Right kidney (tissue), 9 donors: ENCODE measurements at places on chromosomes 6 and 20.

GRCh38 chr20:63228806-63229205, 6.9 kb upstream of the BIRC7 start:
- no peak for DNase-seq

DNA sequence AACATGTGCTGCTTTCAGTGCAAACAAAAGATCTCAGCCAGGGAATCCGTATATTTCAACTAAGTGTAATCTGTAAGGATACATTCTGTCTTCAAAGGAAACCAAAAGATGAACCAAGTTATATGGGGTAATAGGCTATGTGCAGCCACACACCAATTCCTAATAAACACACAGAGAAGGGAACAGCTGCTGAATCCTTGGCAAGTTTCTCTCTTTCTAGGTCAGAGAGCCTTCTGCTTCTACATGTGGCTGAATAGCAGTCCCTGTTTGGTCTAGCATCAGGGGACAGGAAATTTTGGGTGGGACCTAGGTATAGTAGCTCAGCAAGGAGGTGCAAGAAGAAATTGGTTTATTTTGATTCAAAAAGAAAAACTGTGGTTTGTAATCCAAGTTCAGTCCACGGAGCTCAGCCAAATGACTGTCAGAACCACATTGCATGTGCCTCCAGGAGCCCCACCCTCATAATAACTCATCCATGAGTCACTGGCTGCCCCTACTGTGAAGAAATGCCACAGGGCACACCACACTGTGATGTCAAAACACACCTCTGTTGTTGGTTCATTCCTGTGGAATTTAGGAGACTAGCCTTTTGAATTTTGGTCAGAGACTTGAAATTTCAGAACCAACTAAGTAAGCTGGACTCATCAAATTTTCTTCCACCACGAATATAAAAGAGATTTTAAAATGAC, 21.1 kb downstream of the SPTLC3 start:
- DNase-seq, result no peak

DNA sequence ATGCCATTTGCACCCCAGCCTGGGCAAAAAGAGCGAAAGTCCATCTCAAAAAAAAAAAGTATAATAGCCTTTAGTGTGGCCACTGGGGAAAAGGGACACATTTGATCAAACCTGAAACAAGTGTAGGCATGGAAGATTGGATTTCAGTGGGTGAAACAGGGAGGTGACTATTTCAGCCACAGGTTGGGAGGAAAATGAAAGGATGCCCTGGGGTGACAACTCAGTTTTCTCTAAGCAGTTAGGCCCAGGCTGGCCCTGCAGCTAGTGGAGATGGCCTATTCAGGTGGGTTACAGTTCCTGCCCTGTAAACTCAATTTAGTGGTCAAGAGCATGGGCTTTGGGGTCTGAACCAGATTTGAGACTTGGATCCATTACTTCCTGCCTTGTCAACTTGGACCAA, 36.4 kb downstream of the SPATA2 start:
- no peak for DNase-seq

GRCh38 chr20:41509316-41510200, 108.6 kb downstream of the CHD6 start:
- DNase-seq, result no peak

GRCh38 chr6:158835616-158836221, 16.6 kb upstream of the EZR start:
- DNase-seq, result no peak

GRCh38 chr6:25655723-25656122, 3.7 kb downstream of the SCGN start:
- DNase-seq, result no peak

- no peak for DNase-seq
These were observed 39.4 kb downstream of the TFAP2A start for GRCh38 chr6:10375391-10375969.

DNA sequence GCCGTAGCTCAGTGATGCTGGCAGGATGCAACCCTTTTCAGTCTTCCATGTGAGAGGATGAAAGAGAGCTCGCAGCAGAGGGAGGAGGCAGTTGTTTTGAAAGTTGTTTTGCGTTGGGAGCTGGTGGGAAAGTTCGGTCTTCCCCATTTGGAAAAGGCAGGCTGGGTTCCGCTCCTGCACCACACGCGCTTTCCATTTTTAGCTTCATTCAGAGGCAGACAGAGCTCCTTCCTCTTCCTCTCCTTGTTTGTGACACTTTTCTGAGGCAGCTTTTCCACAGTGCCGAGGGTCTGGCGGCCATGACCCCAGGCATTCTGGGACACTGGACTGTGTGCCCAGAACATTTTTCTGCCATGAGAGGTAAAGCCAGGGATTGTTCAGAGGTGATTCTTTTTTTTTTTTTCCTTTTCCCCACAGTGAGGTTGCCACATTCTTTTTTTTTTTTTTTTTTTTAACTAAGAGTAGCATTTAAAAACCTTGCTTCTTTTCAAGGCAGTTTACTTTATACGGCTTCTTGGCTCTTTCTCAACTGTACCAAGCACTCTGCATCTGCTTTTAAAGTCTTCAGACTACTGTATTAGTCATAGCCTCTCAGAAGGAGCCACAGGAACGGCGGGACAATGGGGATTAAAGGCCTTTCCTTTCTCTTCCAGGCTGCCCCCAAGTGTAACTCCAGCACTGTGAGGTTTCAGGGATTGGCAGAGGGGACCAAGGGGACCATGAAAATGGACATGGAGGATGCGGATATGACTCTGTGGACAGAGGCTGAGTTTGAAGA, 1.6 kb downstream of the PRDM1 start:
- no peak for DNase-seq

- peak; percentile 84 for DNase-seq
These were observed 806 bp downstream of the LEMD2 start for GRCh38 chr6:33787954-33788693.

DNA sequence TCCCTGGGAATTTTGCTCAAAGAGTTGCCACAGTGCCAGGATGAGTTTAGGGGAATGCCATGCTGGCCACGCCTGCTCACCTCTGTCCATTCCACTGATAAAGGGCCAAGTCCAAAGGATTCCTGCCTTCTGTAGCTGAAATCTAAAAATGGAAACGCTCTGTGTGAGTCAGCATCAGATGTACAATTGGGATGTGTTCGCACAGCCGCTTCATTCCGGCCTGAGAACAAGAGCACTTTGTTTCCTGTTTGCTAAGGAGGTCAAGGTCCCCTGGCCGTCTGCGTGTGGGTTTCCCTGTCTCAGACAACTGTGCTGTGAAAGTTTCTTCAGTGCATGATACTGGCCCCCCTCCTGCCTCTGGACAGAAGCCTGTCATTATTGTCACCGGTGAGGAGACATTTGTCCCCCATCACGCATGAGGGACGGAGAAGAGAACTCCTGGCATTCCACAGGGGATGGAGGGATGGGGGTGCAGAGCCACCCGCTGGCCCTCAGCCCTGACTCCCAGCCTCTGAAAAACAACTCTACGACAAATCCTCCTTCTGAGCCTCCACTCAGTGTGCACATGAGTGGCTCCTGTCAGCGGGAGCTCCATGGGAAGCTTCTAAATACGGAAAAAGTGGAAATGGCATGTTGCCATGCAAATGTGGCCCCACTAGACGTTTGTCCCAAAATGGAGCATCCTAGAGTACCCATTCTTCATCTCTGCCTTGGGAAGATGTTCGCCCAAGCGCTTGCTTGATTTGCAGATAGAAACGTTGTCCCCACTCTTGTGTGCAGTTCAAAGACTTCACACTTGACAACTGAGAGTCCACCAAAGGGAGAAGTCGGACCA, 143.5 kb upstream of the AFDN start:
- no peak for DNase-seq

GRCh38 chr6:11143394-11144371, 32.2 kb upstream of the ERVFRD-1 start:
- no peak for DNase-seq

DNA sequence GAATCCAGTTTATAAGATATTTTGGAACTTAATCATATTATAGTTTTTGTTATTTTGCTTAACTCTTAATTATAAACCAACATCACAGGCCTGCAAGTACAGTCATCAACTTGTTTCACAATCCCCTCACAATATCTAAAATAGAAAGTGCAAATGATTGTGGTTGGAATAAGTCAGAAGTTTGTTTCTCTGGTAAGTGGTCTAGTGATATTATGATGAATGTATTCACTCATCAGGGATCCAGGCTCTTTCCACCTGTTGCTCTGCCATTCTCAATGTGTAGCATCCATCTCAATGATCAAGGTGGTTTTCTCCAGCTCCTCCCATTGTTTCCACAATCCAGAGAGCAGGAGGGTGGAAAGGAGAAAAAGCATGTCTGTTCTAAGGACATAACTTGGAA, 54.2 kb downstream of the OPN5 start:
- DNase-seq, result no peak

GRCh38 chr6:24967211-24967610, 31.5 kb upstream of the RIPOR2 start:
- no peak for DNase-seq

GRCh38 chr6:16006681-16007080, 122.2 kb upstream of the MYLIP start:
- DNase-seq, result no peak

GRCh38 chr20:2840967-2841531, 504 bp downstream of the VPS16 start:
- peak; percentile 72 for DNase-seq

DNA sequence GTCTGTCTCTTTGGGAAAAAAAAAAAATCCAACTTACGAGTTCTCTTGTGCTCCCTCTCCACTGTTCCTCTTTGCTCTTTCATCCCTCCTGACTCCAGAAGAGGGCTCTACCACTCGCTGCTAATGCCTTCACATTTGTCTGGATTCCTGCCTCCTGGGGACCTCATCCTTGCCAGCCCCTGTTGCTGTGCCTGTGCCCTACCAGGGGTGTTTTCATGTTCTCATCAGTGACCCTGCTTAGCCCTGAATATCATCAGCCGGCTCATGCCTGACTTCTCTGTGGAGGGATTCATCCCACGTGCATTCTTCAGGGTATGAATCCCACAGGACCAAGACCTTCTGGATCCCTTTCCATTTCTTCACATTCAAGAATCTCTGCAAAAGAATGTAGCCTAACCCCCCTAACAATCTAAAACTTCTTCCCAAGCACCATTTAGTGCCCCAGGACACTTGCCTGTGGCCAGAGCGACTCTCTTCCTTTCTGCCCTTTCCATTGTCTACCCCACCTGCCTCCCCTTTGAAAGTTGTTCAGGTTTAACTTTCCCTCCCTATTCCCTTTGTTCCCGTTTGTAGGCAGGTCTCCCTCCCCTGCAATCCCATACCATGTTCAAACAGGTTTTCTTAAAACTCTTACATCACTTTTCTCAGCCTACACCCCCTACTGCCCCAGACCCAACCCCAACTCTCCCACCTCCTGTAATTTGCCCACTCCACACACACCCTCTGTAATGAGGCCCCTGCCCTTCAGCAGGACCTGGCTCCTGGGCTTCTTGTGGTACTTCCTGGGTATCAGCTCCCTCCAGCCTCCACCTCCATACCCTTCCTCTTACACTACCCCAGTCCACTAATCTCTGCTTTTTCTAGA, 50.2 kb downstream of the RREB1 start:
- DNase-seq, result no peak

DNA sequence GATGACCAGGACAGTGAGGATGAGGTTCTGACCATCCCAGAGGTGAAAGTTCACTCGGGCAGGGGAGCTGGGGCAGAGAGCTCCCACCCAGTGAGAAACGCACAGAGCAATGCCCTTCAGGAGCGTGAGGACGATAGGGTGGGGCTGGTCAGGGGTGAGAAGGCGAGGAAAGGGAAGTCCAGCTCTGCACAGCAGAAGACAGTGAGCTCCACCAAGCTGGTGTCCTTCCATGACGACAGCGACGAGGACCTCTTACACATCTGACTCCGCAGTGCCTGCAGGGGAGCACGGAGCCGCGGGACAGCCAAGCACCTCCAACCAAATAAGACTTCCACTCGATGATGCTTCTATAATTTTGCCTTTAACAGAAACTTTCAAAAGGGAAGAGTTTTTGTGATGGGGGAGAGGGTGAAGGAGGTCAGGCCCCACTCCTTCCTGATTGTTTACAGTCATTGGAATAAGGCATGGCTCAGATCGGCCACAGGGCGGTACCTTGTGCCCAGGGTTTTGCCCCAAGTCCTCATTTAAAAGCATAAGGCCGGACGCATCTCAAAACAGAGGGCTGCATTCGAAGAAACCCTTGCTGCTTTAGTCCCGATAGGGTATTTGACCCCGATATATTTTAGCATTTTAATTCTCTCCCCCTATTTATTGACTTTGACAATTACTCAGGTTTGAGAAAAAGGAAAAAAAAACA, 16.6 kb upstream of the SLC22A1 start:
- DNase-seq, result no peak

GRCh38 chr20:13283869-13284829, 63.1 kb downstream of the ISM1 start:
- no peak for DNase-seq

- DNase-seq, result no peak
These were observed 25.2 kb downstream of the TNFAIP3 start for GRCh38 chr6:137892271-137892708.

- DNase-seq, result peak; percentile 86
These were observed 158.1 kb downstream of the DTNBP1 start for GRCh38 chr6:15504581-15505350.

GRCh38 chr6:150689900-150690590, 90.4 kb downstream of the PLEKHG1 start:
- no peak for DNase-seq

DNA sequence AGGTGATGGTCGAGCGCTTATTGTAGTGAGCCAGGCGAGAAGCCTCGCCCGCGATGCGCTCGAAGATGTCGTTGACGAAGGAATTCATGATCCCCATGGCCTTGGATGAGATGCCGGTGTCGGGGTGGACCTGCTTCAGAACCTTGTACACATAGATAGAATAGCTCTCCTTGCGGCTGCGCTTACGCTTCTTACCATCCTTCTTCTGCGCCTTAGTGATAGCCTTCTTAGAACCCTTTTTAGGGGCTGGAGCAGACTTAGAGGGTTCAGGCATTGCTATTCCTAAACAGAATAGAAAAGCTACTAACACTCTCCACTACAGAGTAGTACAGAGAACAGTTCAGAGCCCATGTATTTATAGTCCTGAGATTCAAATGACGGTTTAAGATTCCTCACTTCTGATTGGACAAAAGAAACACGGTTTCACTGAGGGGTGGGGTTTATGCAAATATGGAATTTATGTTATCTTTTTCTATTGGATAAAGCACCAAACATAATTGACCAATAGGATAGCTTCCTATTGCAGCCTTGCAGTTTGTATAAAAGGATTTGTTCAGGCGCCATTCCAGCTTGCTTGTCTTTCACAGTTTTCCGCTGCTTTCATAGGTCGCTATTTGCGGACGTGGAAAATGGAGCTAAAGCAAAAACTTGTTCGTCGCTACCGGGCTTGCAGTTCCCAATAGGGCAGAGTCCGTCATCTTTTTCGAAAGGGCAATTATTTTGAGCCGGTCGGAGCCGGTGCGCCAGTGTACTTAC, 43.7 kb upstream of the HFE start:
- DNase-seq, result peak; percentile 86

GRCh38 chr6:111222341-111222740, 135.0 kb downstream of the SLC16A10 start:
- no peak for DNase-seq

- no peak for DNase-seq
These were observed 177.6 kb downstream of the MAFB start for GRCh38 chr20:40511478-40511877.

GRCh38 chr6:37638414-37639341, 59.0 kb downstream of the MDGA1 start:
- DNase-seq, result no peak

GRCh38 chr20:24899153-24899552, 49.9 kb upstream of the CST7 start:
- DNase-seq, result no peak
